ENCODE measurements at places on chromosomes 12 and 14.

- no peak for DNase-seq
Measured at GRCh38 chr12:47071241-47071852, 8.1 kb upstream of the PCED1B start.

DNA sequence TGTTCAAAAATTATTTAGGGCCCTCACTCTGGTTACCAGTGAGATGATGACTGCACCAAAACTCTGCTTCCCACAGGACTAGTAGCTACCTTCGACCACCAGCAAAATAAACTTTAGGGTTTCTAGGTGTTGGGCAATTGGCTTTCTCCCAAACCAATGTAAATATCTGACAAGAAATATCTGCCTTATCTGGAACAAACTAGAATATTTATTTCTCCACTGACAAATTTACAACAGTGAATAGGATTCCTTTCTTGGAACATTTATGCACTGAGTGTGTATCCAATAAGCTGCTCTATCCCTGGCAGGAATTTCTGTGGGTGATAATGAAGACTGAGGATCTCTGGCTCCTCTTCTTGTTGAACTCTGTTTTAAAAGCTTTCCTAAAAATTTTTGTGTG, 148.6 kb downstream of the SLC6A15 start:
- DNase-seq: no peak

GRCh38 chr12:96375170-96375569, 25.1 kb downstream of the CDK17 start:
- DNase-seq: no peak

GRCh38 chr12:120342175-120343038, 14.8 kb upstream of the PLA2G1B start:
- no peak for DNase-seq

GRCh38 chr12:16504200-16504599, 101.8 kb downstream of the LMO3 start:
- no peak for DNase-seq

DNA sequence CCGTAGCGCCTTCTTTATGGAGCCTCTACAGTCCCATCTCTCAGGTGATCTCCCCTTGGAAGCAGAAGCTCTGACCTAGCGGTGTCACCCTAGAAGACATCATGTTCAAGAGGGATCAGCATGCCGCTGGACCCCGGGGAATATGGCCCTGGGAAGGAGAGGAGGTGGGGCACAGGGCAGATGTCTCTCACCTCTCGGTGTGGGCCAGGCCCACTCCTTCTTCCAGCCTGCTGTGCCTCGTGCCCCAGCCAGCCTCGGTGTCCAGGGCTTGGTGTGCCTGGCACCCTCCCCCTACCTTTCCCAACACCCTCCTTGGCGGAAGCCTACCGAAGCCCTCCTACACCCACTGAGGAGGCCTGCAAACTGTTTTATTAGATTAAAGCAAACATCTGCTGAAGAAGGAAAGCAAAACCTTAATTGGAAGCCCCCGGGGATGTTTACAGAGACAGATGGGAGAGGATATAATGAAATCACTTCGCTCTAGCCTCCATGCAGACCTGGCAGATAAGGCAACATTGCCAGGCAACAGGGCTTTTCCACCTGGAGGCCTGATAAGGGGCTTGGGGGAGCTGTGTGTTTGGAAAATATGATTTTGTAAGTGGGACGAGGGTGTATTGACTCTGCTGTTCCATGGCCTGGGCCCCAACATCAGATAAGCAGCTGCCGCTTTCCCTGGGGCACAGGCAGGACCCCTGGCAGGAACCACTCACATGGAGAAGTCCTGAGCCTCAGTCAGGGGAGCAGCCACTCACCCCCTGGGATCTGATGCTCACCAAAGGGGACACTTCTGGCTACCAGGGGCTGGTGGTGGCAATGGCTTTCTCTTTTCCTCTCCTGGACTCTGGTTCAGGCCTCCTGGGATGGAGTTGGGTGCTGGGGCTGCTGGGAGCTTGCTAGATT, 5.7 kb upstream of the CHGA start:
- DNase-seq: no peak

DNA sequence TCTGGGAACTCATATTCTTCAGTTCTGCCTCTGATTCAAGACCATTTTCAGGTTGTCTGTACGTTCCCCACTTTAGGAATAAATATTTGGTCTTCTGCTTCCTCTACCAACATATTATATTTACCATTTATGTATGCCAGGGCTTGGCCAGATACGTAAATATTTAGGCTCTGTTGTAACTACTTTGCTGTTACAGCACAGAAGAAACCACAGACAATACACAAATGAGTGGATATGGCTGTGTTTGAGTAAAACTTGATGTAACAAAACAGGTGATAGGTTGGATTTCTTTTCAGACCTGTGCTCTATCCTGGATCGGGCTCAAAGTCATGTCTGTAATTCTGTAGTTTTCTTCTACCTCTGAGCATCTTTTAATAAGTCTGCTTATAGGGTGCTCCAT, 37.5 kb downstream of the RAP1B start:
- DNase-seq: no peak

DNA sequence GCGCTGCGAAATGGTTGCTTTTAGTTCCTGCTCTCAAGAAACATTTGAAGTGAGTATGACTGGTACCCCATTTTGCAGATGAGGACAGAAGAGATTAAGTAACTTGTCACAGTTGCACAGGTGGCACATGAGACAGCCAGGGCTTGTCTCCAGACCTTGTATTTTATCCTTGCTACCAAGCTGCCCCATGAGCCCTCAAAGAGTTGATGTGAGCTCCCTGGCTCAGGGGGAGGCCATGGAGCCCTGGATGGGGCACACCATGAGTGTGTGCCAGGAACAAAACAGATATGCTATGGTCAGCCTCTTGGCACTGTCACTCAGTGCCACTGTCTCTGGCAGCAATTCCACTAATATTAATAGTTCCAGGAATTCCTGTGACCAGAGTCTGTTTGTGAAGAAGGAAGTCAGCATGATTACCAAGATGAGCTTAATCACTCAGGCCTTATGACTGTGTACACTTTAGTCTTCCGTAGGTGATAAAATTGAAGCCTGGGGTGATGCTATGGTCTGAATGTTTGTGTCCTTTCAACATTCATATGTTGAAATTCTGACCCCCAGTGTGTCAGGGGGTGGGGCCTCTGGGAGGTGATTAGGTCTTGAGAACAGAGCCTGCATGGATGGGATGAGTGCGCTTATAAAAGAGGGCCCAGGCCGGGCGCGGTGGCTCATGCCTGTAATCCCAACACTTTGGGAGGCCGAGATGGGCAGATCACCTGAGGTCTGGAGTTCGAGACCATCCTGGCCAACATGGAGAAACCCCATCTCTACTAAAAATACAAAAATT, 806.8 kb downstream of the AACS start:
- DNase-seq: no peak

DNA sequence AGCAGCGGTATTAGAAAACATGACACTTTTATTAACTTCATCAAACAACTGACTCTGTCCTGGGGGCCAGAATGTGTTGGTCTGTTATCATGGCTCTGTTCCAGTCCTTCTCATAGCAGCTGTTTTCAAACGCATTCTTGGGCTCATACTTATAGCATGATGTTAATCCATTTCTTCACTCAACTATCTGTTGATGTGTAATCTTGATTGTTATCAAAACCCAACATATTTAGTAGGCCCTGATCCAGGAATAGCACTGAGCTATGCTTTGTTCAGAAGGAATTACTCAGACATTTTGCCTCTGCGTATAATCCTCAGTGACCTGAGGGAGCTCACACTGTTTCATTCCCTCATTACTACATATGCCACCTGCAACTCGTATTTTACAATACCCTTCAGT, 315.9 kb downstream of the BMP4 start:
- DNase-seq: no peak

DNA sequence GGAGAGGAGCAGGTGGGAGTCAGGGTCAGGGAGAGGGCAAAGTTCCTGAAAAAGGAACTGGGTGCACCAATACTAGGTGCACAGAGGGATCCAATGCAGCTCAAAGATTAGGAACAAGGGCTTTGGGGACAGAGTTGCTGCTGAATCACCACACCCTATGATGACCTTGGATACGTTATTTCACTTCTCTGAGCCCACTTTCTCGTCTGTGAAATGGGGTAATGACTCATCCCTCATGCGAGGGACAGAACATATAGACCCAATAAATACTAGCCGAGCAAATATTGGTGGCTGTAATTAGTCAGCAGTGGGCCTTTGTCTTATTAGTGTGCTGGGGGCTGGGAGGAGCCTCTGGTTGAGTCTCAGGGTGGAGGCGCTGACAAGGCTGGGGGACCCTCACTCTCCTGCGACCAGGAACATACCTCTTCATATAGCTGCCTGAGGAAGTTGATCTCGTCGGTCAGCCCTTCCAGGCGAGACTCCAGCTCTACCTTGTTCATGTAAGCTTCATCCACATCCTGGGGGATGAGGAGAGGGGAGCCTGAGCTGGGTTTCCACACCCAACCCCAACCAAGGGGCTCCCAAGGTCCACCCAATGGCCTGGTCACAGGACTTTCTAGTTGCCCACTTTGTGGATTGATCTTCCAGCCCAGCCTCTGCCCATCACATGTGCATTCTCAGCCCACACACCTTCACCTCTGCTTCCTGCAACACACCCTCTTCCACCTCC, 4.5 kb downstream of the KRT8 start:
- DNase-seq: no peak

DNA sequence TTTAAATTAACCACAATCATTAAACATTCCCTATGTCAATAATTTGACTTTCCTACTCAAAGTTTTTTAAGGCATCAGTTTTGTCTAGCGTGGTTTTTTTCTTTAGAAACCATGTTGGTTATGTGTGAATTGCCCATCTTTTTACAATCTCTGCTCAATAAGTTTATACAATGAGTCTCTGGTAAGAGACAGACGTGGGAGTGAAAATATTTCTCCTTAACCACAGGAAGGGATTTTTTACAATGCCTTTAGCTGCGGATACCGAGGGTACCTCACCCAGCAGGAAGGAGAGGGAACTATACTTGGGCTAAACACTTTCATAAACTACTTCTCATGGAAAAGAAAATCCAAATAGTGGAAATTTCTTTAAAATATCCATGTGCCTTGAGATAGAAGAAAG, 191.4 kb upstream of the BCL2L14 start:
- DNase-seq: no peak

GRCh38 chr12:44708218-44708617, 167.9 kb downstream of the NELL2 start:
- no peak for DNase-seq

DNA sequence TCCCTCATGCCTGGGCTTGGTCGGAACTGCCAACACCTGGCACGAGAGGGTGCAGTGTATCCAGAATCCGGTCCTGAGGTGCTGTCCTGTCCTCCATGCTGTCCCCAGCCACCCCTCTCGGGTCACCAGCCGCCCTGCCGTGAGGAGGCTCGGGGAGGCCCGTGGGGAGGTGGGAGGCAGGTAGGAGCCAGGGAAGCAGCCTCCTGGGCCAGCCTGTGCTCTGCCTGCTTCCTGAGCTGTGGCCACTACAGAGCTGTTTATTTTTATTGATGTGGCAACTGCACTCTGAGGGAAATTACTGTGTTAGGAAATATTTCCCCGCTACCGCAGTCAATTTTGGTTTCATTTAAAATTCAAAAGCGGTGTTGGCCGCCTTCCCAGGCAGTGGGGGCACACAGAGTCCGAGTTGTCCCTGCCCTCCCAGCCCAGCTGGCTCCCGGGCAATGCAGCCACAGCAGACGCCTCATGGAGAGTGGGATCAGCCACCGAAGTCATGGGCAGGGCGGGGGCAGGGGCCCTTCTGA, 18.3 kb downstream of the NOC4L start:
- peak; percentile 35 for DNase-seq

GRCh38 chr14:39034481-39035296, 68.3 kb downstream of the SEC23A start:
- DNase-seq: no peak

GRCh38 chr12:47870175-47870781, 34.5 kb downstream of the VDR start:
- no peak for DNase-seq

GRCh38 chr12:57110104-57111030, 795 bp downstream of the STAT6 start:
- DNase-seq: no peak

DNA sequence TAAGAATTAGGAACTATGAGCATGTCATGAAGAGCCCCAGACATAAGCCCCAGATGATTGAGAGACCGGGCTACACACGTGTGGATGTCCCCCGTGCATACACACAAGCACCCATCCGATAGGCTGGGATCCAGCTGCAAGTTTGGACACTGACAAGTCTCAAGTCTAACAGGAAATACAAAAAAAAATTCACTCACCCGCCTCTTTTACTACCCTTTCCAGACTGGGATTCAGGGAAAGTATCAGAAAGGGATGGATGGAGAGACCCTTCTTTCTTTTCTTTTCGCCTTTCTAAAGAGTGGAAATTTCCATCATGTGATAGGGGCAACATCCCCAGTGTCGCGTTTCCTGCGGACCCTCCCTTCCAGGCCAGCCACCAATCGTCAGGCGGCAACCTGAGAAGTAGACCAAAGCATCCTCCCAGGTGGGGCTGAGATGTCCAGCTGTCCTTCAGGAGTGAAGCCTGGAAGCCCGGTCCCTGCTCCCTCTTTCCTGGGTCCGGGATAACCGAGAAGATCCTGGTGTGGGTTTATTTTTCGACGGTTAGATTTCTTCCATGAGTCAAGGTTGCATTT, 6.4 kb upstream of the SLC38A4 start:
- no peak for DNase-seq

- DNase-seq: no peak
Measured at GRCh38 chr14:82420871-82421270, 887.2 kb upstream of the SEL1L start.

DNA sequence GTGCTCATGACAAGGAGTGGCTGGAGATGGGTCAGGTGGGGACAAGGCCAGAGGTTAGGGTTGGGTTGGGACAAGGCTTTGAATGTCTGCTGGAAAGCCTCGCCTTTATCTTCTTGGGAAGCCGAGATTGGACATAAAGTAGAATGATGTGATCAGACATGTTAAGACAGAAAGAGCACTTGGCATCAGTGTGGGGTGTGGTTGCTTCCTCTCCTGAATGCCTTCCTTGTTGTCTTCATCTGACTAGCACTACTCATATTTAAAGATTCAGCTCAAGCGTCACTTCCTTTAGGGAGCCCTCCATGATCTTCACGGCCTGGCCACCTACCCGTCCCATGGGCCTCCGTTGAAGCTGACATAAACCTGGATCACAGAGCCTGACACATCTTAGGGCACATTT, 14.8 kb upstream of the C12orf75 start:
- DNase-seq: no peak

DNA sequence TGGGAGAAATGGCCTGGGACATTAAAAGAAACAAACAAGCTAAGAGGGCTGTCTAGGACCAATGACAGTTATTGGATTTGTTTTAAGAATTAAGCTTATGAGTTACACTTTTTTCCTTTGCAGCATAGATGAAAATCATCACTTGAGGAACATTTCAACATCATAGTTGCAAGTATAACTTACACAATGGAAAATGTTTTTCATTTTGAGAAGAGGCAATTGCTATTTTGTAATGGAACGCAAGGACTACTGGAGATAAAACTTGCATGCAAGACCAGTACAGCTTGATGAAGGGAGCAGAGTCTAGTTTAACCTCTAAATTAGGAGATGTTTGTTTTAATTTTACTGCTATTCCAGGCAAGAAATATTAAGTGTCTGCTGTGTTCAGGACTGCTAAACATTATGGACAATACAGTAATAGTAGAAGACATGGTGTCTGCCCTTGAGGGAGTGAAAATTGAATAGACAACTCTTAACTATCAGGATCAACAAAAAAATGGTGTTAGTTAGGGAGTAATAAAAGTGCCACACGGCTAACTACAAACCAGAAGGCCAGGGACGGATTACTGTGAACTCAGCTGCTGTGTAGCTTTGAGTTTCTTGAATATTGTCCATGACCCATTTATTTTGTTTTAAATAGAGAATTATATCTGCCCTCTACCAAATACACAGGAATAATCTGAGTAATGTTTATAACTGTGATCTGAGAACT, 374.5 kb downstream of the RAD51B start:
- no peak for DNase-seq

- no peak for DNase-seq
Measured at GRCh38 chr12:51714666-51715065, 123.6 kb downstream of the SCN8A start.
